Daoy (cell line): ENCODE measurements at places on chromosomes 2 and 18. TPM values are rescaled to one million over a fixed set of nuclear protein-coding genes. Genes with fewer than 3 reads are reported as not detected.
A peak's percentile ranks its signal among the peaks of the same experiment; 100 is the strongest.

DNA sequence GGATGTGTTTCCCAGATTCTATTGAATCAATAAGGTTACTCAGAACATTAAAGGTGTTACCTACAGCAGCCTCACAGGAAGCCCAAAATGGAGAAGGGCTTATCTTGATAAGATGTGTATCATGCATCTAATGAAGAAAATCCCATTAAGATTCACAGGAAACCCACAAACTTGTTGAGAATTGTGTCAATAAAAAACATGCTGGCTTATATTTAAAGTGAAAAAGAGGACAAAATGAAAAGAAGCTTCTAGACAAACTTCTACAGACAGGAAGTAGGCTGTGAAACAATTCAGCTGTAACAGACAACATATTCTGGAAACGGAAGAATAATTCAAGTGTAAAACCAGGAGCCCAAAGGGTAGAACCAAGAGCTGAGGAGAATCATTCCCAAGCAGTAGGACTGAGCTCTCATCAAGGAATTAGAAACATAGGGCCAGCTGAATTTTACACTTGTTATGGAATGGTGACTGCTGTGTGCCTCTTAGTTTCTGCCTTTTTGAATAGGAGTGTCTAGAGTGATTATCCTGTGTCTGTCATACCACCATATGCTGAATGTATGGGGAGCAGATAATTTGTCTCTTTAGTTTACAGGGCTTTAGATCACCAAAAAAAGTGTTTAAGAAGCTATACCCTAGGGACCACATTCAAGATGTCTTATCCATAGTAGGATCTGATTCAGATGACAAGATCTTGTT, 9.6 kb downstream of the IMMT start:
- DNase-seq: no peak

DNA sequence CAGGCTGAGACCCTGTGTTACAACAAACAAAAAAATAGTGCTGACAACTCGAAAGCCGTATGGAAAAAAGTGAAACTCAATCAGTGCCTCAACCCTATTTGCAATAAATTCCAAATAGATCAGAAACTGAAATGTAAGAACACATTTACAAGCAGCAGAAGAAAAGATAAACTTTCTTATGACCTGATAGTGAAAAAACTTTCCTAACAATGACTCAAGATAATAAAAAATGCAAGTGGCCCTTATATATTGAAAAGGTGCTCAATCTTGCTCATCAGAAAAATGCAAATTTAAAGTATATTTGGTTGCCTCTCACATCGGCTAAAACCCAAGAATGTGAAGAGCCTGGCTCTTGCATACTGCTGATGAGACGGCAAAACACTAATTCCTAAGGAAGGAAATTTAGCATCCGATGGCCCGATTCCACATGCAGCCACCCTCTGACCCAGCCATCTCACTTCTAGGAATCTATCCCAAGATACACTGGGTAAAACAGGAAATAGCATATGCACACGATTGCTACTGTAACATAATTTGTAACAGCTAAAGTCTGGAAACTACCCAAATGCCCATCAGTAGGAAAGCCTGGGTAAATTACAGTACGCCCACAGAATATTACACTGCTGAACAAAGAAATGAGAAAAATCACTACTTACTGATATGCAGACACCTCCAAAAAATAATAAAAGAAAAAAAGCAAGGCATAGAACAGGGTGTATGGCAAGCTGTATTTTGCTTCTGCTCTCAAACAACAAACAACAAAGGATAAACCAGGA, 56.8 kb downstream of the HDLBP start:
- DNase-seq: no peak

DNA sequence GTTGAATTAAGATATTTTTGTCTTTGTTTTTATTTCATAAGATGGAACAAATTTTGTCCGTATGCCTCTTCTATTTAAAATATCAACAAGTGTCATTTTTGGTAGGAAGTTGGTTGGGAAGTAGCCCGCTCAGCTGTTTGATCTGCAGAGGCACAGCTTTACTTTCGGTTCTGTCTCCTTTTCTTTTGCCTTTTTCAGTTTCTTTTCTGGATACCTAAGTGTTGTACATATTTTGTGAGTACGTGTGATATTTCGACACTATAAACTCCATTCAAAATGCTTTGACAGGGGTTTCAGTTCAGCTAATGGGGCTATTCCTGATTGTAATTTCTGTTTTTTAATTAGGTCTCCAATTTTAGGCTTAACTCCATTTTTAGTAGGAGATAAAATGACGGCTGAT, 1785.0 kb upstream of the LRRTM1 start:
- no peak for DNase-seq

DNA sequence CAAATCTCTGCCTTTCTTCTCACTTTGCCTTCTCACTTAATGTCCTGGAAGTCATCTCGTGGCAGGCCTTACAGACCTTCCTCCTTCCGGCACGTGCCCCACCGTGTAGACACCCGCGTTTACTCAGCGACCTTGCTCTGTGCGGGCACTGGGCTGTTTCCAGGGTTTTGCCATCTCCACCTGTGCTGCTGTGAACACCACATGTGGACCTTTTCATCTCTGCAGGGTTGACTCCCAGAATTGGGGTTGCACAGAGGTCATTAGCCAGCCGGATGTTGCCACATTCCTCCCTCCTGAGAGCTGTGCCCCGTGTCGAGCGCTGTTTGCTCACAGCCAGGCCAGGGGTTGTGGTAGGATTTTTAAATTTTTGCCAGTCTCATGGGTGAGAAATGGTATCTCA, 25.4 kb downstream of the KCNG2 start:
- DNase-seq: no peak

DNA sequence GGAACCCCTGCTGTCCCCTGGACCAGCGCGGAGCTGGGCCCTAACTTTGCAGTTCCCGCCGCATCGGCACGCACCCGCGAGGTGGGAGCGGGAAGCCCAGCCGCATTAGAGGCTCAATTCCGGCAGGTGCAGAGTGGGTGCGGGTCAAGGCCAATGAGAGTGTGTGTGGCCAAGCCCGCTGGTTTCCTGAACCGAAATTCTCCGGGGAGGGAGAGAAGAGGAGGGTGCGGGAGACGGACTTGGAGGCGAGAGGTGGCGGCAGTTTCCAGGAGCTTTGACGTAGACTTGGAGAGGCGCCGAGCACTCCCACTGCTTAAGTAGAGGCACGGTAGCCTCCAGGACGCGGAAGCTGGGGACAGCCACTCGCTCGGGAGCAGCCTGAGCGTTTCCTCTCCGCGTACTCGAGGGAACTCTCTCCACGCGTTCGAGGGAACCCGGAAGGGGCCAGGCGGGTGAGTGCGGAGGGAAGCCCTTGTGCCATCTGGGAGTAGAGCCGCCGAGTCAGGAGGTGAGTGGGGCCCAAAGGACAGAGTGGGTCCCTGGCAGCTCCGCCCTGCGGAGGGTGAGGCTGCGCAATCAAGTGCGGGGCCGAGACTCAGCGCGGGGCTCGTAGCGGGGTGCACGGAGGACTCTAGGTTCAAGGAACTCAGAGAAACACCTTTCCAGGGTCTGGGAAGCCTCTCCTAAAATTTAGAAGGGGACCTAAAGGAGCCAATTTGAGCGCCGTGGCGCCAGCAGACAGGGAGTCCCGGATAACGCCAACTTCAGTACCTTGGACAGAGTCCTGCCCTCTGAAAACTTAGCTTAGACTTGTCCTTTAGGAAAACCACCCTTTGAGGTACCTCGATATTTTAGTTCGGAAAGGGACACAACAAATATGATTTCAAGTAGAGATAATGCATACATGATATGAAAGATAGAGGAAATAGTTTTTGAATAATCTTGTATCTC, at the start of gene FAM237A:
Gene FAM237A (plus strand): TSS at position 413 of the 951 bp plus-strand sequence. CDS start 1,750 bp downstream, outside the sequence.
- DNase-seq: peak; percentile 45

DNA sequence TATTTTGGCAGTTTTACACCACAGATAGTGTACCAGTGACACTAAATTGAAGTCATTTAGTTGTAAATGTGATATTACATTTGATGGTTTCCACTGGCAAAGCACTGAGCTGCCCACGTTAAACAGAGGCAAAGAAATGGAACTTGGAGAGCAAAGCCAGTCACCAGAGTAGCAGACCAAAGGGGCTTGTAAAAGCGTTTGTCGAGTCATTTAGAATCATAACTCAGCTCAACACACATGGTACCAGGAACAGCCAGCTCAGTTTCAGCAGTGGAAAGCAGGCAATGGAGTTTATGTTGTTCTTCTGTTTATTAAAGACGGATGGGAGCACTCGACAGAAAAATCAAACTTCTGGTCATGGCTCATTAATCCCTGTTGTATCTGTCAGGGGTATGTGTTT, 91.2 kb downstream of the POU3F3 start:
- DNase-seq: no peak

GRCh38 chr2:146317959-146318358, 1526.9 kb upstream of the ACVR2A start:
- DNase-seq: no peak

DNA sequence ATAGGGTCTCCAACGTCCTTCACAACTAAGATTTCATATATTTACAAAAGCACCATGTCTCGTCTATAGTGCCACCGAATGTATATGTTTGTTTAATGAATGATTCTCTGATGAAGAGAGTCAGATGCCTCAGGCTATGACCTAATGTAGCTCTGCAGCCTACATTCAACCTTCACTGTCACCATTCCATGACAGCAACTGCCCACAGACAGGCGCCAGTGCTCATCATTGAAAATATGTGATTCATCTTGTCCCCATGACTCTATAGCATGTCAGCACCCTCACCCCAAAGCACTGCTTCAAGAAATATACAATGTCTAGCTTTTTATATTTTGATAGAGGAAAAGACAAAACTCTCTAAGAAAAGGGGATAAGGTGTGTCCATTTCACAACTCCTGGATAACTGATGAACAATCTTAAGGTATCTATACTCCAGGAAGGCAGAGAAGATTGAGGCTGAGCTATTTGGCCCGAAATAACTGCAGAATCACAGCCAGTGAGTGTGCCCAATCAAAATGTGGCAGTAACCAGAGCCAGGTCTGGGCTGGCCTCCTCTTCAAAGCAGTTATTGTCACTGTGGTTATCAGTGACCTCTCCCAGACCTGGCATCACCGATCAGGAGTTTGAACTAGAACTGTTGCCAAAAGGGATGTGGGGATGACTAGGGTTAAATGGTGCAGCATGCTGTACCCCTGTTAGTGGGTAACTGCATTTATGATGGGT, 246.6 kb downstream of the SETBP1 start:
- peak; percentile 8 for DNase-seq

- peak; percentile 60 for DNase-seq
These were observed 78.5 kb upstream of the HK2 start for GRCh38 chr2:74755386-74755785.

DNA sequence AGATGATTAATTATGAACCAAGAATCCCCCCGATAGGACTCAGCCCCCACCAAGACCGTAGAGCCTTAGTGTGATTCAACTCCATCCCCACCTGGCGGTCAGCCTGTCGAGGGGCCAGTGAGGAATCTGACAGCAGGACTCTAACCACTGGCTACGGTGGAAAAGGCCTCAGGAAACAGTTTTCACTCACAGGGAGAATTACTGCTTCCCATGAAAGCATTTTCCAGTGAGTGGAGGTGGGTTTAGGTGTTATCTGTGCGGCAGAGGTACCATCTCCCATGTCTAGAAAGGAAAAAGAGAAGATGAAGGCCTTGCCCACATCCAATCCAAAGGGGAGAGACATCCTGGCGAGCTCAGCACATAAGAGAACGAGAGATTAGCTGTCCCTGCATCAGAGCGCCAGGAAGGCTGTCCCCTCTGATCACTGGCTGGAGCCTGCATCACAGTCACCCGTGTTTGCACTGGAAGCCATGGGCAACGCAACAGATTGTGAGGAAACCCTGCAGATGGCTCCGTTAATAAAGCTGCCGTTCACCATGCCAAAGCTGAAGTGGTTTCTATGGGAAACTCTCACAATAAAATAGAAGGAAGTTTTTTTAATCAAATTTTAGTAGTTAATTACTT, 22.3 kb downstream of the COX7A2L start:
- no peak for DNase-seq

DNA sequence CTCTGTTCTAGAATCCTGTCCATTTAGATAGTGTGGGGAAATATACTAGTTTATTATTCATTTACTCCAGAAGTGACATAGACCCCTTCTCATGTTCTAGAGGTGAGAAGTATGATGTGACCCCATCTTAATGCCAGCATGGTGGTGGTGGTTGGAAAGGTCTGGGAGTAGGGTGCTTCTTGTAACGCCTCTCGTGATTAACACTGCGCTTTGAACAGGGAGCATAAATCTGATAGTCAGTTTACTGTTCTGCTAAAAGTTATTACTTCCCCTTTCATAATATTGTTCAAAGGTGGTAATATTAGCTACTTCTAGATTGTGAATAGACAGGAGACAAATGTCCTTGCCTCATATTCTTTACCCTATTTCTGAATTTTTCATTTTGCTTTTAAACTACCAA, 35.6 kb downstream of the EHBP1 start:
- DNase-seq: no peak

- DNase-seq: peak; percentile 94
These were observed 72.5 kb upstream of the SMAD2 start for GRCh38 chr18:48002933-48003365.

UGT1A3 gene
- total RNA-seq: not detected in 2 replicates

CAPN13 gene
- total RNA-seq: not detected in 2 replicates
